ENCODE measurements at places on chromosomes 12 and 14. TPM values are rescaled to one million over a fixed set of nuclear protein-coding genes. Genes with fewer than 3 reads are reported as not detected.

GRCh38 chr14:95026851-95027463 lies 130.4 kb downstream of the DICER1 start:
- no peak for DNase-seq

GRCh38 chr14:68986225-68986624 lies 7.1 kb upstream of the ACTN1 start:
- DNase-seq: no peak

DNA sequence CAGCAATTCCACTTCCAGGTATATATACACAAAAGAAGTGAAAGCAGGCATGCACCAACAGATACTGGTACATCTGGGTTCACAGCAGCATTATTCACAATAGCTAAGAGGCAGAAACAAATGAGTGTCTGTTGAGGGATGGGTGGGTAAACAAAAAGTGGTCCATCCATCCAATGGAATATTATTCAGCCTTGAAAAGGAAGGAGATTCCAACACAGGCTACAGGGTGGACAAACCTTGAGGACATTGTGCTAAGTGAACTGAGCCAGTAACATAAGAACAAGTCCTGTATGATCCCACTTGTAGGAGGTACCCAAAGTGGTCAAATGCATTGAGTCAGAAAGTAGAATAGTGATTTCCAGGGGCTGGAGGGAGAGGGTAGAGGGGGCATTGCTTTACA lies 27.6 kb upstream of the BEGAIN start:
- no peak for DNase-seq

- DNase-seq: peak; percentile 10
These were observed 50.4 kb downstream of the AK7 start for GRCh38 chr14:96442355-96442754.

- peak; percentile 43 for DNase-seq
These were observed 222.6 kb downstream of the ACSS3 start for GRCh38 chr12:81300454-81300853.

GRCh38 chr14:54549862-54550261 lies 17.1 kb upstream of the SAMD4A start:
- DNase-seq: peak; percentile 52

GRCh38 chr14:103391048-103391447 lies 5.8 kb downstream of the MARK3 start:
- peak; percentile 92 for DNase-seq

DNA sequence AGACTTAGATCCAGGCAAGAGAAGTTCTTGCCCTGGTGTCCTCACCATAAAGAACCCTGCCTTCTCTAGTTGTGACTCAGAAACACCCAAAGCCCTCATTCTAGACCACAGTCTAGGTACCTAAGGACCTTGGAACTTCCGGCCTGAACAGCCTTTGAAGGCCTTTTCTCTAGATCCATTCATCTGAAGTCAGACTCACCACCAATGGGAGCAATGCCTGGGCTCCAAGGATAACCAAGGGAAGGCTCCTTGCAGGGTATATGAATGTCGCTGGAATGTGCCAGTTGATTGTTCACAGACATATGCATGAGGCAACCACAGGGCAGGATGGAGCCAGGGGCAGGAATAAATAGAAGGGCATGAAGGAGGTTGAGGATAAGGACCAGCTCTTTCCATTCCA lies 86.3 kb downstream of the PLCZ1 start:
- DNase-seq: no peak

DNA sequence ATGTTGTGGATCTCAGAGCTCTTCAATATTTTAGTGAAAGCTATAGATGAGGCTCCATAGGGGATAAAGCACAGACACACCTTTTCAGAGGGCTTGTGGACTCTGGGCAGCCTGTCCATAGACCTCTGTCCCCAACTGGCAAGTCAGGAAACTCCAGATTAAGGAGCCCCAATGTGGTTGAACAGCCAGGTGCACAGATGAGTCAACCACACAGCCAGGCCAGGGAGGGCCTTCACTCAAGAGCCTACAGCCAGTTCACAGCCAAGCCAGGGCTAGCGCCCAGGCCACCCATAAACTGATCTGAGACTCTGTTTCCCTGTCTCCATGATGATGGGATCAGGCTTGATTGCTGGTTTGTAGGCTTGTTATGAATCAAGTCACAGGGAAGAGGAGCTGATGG lies 1.0 kb upstream of the BDKRB2 start:
- DNase-seq: no peak

GRCh38 chr14:51396222-51396815 lies 156.3 kb downstream of the TMX1 start:
- peak; percentile 89 for DNase-seq

- DNase-seq: no peak
These were observed 332.3 kb downstream of the EGLN3 start for GRCh38 chr14:33618361-33619105.

DNA sequence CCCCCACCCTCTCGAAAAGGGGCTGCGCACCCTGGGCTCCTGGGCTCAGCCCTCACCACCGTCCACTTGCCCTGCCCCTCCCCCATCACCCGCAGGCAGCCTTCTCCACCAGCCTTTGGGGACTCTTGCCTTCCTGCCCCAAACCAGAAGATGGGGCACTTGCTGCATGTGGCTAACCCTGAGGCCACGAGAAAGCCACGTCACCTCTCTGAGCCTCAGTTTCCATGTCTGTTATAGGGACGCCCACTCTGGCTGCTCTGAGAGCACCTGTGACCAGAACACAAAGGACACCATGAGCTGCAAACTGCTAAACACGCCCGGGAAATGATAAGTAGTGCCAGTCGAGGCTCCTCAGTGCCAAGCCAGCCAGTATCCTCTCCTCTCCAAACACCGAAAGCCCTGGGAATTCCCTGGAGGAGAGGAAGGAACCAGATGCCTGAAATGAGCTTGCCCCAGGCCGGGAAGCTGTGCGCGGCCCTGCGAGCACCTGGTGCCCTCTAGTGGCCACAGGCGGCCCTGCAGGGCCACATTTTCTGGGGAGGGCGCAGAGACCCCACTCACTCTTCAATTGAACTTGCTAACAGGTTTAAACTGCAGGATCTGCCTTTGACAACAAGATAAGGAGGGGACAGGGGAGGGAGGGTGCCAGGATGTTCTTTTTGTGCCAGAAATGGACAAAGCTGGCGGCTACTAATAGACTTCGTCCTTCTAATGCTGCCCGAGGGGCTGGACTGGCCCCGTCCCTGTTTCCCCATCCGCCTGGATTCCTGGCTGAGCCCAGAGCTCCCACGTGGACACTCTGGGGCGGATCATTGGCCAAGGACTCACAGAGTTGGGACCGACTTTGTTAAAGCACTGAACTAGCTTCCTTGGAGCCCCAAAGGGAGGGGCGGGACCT lies 10.2 kb upstream of the SERPINA9 start:
- DNase-seq: peak; percentile 70

GRCh38 chr12:32032205-32032810 lies 73.1 kb downstream of the RESF1 start:
- peak; percentile 36 for DNase-seq

- DNase-seq: peak; percentile 51
These were observed 68.5 kb downstream of the NKX2-1 start for GRCh38 chr14:36451310-36452065.

DNA sequence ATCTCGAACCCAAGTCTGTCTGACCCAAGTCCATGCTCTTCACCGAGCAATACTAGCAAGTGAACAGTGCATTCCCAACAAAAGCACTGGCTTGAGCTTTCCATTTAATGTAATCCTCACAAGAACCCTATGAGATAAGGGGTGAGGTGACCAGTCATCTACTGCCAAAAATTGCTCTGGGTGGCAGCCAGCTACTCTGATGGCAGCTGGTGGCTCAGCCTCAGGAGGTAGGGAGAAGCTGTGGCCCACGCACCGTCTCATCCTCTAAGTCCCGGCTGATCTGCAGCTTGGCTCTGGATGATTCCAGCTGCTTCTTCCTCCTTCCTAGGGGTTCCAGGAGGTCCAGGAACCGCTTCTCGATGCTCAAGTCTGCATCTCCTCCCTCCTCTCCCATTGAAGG lies 75.2 kb downstream of the PLEKHG3 start:
- DNase-seq: no peak

DNA sequence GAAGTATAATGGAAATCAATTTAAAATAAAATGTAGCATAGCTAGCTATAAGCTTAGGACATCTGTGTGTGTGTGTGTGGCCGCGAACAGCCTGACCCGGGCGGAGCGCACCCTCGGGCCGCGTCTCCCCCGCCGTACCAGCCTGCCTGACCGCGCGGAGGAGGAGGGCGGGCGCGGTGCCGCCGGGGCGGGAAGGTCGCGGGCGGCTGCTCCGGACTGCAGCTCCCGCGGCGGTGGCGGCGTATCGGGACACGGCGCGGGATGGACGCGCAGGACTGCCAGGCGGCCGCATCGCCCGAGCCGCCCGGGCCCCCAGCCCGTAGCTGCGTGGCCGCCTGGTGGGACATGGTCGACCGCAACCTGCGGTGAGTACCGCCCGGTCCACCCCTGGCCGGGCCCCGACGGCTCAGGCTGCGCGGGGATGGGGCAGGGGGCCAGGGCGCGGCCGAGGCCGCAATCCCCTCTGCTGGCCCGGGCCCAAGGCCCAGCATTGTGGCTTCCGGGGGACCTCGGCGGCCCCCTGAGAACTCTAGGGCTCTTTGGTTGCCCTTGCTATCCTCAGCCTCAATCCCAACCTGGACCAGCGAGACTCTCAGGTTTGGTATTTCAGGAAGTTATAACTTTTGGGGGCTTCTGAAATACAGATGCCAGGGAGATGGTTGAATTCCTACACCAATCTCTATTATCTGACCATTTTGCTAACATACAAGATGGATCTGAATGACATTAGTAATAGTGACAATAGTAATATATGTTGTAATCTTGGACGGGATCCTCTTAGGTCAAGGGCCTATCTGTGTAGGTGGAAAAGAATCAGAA lies at the start of gene ABHD12B:
TSS of gene ABHD12B (plus strand) at position 140 of the 819 bp plus-strand sequence. CDS start at position 262, 122 bp downstream.
- peak; percentile 31 for DNase-seq

GRCh38 chr14:95229749-95230148 lies 72.4 kb upstream of the DICER1 start:
- DNase-seq: no peak

GRCh38 chr14:70663707-70664179 lies 22.0 kb downstream of the TTC9 start:
- peak; percentile 3 for DNase-seq

DNA sequence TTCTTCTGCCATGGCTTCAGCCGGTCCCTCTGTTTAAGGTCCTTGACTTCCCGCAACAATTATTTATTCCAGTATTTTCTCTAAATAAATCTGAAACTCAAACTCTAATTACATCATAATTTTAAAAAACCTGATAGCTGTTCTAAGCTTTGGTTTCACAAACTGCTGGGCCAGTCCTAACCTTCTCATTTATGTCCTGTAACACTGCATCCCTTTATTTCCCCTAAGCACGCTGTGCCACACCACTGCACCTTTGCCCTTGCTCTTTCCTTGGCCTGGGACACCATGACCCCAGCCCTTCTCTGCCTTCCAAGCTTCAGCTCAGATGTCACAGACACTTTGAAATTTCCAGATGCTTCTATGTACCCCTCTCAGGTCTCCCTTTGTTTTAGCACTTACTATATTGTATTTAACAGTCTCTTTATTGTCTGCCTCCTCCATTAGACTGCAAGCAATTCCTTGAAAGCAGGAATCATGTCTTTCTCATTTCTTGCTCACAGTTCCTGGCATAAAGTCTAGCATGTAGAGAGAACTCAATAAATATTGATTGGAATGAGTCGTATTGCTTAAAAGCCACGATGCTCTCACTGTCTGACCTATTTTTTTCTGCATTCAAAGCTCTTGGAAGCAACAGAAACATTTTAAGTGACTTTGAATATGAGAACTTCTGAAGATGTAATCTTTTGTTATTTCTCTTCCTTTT lies 111.1 kb downstream of the ERGIC2 start:
- no peak for DNase-seq

GRCh38 chr12:23084236-23084995 lies 459.4 kb downstream of the ETNK1 start:
- no peak for DNase-seq

GRCh38 chr14:101820283-101820798 lies 58.8 kb downstream of the PPP2R5C start:
- DNase-seq: no peak

DNA sequence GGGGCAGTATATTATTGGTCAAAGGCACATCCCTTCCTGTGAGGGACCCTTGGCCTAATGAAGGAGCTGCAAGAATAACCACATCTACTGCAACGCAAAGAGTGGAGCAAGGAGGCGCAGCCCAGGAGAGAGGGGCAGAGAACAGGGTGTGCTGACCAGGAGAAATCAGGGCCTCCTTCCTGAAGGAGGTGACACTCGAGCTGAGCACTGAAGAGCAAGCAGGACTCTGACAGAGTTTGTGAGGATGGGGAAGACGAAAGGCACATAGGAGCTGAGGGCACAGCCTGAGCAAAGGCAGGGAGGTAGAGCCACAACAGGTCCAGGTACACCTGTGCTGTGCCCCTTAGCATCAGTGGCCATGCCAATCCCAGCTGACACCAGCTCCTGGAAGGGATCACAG lies 60.6 kb downstream of the CCDC85C start:
- DNase-seq: no peak

DNA sequence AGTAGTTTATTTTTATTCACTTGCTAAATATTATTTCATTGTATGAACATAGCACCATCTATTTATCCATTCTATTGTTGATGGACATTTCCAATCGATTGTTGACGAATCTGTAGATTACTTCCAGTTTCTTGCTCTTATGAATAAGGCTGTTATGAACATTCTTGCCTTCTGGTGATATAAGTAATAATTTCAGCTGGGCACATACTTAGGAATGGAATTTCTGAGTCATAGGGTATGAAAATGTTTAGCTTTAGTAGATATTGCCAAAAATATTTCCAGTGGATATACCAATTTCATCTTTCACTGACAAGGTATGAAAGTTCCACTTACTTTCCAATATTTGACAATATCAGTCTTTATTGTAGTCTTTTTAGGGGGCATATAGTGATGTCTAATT lies 468.5 kb downstream of the ETNK1 start:
- no peak for DNase-seq

KRT6B gene
- polyA plus RNA-seq: not detected

FLRT2 gene
- polyA plus RNA-seq: 2.6 TPM

CBLN3 gene
- polyA plus RNA-seq: 5.3 TPM

AQP2 gene
- not detected for polyA plus RNA-seq

FGF6 gene
- not detected for polyA plus RNA-seq

ADAM21 gene
- not detected for polyA plus RNA-seq

DPF3 gene
- 25.9 TPM for polyA plus RNA-seq

CEP290 gene
- polyA plus RNA-seq: 16.7 TPM

KIF26A gene
- polyA plus RNA-seq: 19.5 TPM

P2RX2 gene
- polyA plus RNA-seq: not detected

INHBC gene
- polyA plus RNA-seq: 0.11 TPM
